Stimulated activated effector memory CD8-positive, alpha-beta T cell treated with anti-CD3 and anti-CD28 coated beads, Interleukin-12 subunit alpha, Interleukin-12 subunit beta, amount 100 ng/mL, for 72 hours (primary cell): ENCODE measurements at places on chromosomes 2 and 18.

- DNase-seq, result no peak
Observed at GRCh38 chr2:19576411-19576810, 218.0 kb upstream of the OSR1 start.

DNA sequence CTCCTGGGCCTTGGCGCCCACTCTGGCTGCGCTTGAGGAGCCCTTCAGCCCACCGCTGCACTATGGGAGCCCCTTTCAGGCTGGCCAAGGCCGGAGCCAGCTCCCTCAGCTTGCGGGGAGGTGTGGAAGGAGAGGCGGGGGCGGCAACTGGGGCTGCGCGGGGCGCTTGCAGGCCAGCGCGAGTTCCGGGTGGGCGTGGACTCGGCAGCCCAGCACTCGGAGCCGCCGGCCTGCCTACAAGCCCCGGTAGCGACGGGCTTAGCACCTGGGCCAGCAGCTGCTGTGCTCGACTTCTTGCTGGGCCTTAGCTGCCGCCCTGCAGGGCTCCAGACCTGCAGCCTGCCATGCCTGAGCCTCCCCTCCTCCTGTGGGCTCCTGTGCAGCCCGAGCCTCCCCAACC is 141.5 kb upstream of the SLC39A10 start:
- DNase-seq, result no peak

- DNase-seq, result no peak
Observed at GRCh38 chr2:163675388-163675787, 60.4 kb downstream of the FIGN start.

DNA sequence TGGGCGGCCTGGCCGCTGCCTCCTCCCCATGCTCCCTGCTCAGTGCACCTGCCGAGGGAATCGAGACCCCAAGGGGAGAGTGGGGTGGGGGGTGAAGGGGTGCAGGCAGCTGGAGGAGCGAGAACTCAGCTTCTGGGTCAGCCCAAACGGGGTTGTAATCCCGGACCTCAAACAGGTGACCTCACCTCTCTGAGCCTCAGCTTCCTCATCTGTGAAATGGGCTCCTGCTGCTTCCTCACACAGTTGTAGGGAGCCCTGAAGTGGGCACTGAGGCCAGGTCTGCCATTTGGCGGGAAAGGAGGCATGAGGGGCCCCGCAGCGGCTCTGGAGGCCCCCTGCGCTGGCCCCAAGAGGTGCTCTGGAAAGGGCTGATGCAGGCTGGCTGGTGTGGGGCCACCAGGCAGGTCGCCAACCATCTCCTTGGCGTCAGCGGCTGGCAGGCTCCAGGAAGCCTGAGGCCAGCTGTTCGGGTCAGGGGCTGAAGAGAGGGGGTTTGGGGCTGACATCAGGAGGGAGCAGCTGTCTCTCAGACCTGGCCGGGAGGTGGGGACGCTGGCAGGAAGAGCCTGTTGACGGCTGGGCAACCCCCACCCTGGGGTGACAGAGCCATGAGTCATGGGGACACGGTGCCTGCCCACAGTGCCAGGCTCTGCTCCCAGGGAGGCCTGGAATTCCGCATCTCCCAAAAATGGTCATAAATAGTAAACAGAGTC is 4.9 kb downstream of the KLHL30 start:
- no peak for DNase-seq

GRCh38 chr2:173350383-173350782 is 4.3 kb upstream of the CDCA7 start:
- no peak for DNase-seq

GRCh38 chr18:8752329-8752728 is 47.0 kb downstream of the MTCL1 start:
- no peak for DNase-seq

- no peak for DNase-seq
Observed at GRCh38 chr18:54247511-54248175, 21.7 kb upstream of the POLI start.

DNA sequence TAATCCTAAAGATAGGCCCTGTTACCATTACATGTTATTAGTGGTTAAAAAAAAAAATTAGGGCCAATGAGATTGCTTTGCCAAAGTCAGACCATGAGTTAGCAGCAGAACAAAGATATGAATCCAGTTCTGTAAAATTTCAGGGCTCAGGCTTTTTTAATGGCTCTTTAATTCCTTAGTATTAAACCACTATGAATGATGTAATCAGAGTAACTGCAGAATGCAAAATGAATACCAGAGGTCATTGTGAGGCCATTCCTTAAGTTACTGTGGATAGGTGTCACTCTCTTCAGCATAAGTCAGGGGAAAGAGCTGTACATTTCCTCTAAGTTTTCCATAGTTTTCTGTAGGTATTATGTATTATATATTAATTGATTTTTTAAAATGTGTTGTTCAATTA is 42.2 kb upstream of the TBR1 start:
- no peak for DNase-seq

- no peak for DNase-seq
Observed at GRCh38 chr2:53802617-53803151, 15.8 kb downstream of the ERLEC1 start.

- no peak for DNase-seq
Observed at GRCh38 chr2:182504903-182505302, 78.1 kb upstream of the PDE1A start.

DNA sequence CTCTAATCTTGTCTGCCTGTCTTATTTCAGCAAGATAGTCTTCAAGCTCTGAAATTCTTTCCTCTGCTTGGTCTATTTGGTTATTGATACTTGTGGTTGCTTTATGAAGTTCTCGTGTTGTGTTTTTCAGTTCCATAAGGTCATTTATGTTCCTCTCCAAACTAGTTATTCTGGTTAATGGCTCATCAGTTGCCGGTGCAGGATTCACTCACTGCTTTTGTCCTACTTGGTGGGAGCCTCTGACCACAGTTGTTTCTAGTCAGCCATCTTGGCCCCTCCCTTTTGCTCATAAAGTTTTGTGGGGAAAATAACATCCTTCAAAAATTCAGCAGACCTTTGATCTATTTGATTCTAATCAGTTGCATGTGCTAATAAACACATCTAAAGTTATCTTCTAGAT is 158.6 kb upstream of the PARD3B start:
- DNase-seq, result no peak

DNA sequence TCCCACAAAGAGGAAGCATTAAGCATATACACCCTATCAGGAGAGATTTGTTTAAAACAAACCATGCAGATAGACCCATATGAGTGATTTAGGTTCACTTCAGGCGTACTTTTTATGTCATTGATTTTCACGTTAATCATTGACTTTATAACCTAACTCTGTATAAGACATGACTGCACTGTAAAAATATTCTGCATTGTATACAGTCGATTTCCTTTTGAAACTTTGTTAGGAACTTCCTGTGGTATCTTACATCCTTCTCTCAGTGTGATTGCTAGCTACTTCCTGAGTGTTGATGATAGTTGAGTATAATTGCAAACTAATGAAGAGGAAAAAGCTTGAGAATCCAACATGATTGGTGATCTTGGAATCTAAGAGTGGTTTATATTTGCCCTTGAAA is 69.4 kb downstream of the XIRP2 start:
- no peak for DNase-seq

DNA sequence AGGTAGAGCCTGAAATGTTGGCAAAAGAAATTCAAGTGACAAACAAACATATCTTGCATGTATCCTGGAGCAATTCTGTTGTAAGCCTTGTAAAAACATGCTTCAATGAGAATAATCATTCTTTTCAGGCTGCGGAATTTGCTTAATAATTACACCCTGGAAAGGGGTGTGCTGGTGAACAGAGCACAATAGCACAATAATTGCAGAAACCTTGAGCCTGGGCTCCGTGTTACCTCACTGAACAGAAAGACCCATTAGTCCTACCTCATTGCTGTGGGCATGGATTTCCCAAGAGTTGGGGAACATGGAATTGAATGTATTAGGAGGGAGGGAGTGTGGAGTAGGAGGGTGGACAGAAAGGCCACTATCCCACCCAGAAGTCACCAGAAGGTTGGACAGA is 168.0 kb upstream of the ALKAL2 start:
- DNase-seq, result no peak

- no peak for DNase-seq
Observed at GRCh38 chr2:135651717-135652116, 89.9 kb upstream of the UBXN4 start.

DNA sequence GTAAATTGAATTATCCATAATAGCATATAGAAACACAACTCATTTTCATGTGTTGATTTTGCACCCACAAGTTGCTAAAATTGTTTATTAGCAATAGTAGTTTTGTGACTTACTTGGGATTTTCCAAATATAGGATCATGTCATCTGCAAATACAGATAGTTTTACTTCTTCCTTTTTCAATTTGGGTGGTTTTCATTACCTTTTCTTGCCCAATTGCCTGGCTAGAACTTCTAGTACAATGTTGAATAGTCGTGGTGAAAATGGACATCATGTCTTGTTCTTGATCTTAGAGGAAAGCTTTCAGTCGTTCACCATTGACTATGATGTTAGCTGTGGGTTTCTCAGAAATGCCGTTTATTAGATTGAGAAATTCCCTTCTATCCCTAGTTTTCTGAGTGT is 60.2 kb upstream of the TCF7L1 start:
- no peak for DNase-seq

DNA sequence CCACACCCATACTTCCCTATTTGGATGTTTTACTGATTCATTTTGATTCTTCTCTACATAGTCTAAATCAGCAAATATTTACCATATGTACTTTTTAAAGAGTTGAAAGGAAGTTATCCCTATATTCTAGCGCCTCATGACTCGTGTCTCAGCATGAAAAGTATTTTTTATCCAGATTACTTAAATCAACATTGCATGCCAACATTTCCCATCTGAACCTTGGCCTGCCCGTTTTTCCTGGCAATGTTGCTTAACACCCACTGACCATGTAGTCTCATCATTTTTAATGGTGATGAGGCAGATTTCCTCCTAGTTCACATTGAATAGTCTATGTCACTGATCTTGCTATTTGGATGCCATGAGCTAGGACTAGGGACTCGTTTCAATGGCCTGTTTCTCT is 13.2 kb upstream of the SCYGR5 start:
- no peak for DNase-seq

GRCh38 chr2:118763797-118764196 is 83.7 kb downstream of the EN1 start:
- no peak for DNase-seq

GRCh38 chr18:57889841-57890240 is 86.7 kb upstream of the ATP8B1 start:
- no peak for DNase-seq

GRCh38 chr2:201854221-201854801 is 48.0 kb downstream of the CDK15 start:
- no peak for DNase-seq

DNA sequence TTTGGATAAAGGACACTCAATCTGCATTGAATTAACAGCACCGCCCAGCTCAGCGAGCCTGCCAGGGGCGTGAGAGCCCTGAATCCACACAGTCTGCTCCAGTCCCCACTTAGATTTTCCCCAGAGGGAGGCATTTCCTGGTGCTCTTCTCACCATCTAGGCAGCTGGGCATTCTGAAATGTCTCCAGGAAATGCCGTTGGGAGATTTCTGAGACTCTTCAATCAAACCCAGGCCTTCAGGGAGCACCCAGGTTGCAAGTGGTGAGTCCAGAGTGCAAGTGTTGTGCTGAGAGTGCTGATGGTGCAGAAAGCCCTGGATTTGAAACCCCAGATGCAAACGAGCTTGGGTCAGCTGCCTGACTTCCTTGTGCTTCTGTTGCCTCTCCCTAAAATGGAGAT is 23.4 kb upstream of the TMEM37 start:
- DNase-seq, result no peak

GRCh38 chr2:208466151-208466919 is 59.7 kb downstream of the PTH2R start:
- no peak for DNase-seq

DNA sequence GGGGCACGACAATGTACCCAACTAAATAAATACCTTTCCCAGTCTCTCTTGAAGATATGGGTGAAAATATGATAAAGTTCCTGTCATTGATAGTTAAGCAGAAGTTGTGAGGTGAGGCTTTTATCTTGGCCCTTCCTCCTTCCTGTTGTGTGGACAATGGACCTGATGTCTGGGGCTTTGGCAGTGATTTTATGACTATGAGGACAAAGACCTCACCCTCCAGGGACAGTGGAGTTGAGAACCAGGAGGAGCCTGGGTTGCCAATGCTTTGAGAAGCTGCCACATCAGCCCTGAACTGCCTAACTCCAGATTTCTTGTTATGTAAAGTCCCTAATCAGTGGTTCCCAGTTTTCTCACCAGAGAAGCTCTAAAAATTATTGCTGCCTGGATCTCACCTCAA is 20.8 kb upstream of the MGAT4A start:
- no peak for DNase-seq

GRCh38 chr2:185219981-185220380 is 518.6 kb upstream of the FSIP2 start:
- no peak for DNase-seq

DNA sequence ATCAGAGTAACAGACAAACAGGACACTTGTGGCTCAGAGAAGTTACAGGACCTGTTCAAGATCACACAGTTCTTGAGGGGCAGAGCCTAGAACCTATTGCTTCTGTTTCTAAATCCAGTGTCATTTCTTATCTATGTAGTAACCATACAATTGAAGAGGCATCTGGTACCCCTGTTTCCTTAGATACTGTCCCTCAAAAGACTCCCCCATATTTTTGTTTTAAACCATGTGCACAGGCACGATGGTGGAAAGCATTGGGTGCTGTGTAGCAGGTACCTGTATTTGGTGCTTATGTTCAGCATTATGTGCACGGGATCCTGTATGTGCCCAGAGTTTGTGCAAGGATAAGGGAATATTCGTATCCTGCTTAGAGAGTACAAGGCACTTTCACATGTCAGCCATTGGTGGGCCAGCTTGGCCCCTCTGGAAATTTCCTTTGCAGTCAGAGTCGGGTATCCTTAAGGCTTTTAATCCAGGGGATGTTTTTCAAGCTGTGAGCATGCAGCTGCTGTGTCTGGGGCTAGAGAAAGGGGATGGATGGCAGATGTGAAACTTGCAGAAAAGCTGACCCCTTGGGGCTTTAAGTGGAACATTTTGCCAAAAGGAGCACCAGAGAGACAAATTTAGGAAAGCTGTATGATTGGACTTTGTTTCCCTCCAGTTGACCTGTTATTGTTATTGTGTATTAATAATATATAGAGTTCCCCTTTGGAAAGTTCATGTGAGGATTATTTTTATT is 2.1 kb downstream of the LBH start:
- DNase-seq, result no peak

DNA sequence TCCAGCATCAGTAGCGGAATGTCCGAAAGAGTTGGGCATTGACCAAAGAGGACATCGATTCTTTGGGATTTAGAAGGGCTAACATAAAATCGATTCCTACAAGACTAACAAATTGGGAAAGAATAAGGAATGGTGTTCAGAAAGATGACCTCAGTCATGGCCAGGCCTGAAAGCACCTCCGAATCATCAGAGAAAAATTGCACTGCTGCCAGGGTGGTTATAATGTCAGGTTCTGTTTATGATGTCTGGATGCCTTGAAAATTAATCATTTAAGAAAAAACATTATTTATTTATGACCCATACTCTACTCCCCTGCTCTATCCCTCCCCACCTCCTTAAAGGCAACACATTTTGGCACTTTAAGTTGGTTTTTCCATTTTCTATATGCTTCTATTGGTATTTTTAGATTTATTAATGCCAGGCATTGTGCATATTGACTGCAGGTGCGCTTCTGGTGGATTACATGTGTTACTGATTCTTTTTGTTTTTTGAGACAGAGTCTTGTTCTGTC is 104.7 kb downstream of the MYCN start:
- no peak for DNase-seq
